ENCODE measurements at places on chromosomes 5 and 9. TPM values are rescaled to one million over a fixed set of nuclear protein-coding genes. Genes with fewer than 3 reads are reported as not detected.

AK8 gene
- total RNA-seq = 0.74 TPM

STPG3 gene
- 0.58 TPM for total RNA-seq

COL23A1 gene
- total RNA-seq = 27.4 TPM

CCNJL gene
- 6.5 TPM for total RNA-seq

IFNA13 gene
- not detected for total RNA-seq

IGFBPL1 gene
- total RNA-seq = not detected

- no peak for DNase-seq
Observed at GRCh38 chr9:12822111-12822510, 47.3 kb downstream of the LURAP1L start.

DNA sequence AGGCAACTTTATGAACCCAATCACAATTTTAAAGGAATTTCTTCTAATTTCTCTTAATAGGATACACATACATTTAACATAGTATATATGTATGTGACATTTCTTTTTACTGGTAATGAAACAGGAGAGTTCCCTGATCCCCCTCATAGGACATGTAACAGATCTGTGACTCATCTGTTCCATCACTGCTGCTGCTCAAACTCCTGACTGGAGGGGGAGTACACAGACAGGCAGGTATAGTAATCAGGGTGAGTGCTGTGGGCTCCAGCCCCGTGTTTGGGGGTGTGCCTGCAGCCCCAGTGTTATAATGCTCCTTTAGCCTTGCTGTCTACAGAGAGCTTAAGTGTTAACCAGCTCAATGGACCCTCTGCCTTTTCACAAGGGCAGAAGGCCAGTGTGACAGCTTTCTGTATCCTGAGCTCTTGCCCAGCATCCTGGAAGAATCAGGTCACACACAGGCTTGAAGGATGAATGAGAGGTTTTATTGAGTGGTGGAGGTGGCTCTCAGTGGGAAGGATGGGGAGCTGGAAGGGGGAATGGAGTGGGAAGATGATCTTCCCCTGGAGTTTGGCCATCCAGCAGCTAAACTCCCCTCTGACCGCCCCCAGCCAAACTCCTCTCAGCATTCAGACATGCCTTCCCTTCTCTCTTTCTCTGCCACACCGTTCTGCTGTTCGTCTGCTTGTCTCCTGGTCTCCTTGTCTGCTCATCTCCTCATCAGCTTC, 161.3 kb downstream of the ZNF608 start:
- no peak for DNase-seq

DNA sequence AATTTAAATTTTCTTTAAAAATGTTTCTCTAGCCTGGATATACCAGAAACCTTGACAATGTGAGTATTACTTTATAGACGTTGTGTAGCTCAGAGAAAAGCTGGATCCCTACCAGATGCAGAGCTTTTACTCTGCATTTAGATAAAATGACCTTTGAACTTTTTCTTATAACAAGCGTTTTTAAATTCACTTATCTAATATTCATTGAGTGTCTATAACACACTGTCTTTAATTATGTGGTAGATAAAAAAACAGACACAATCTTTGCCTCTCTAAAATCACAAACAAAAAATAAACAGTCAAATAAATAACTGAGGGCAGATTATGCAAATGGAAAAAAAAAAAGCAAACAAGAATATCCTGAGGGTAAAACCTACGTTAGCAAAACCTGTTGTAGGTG, 773.6 kb downstream of the CDH12 start:
- no peak for DNase-seq

DNA sequence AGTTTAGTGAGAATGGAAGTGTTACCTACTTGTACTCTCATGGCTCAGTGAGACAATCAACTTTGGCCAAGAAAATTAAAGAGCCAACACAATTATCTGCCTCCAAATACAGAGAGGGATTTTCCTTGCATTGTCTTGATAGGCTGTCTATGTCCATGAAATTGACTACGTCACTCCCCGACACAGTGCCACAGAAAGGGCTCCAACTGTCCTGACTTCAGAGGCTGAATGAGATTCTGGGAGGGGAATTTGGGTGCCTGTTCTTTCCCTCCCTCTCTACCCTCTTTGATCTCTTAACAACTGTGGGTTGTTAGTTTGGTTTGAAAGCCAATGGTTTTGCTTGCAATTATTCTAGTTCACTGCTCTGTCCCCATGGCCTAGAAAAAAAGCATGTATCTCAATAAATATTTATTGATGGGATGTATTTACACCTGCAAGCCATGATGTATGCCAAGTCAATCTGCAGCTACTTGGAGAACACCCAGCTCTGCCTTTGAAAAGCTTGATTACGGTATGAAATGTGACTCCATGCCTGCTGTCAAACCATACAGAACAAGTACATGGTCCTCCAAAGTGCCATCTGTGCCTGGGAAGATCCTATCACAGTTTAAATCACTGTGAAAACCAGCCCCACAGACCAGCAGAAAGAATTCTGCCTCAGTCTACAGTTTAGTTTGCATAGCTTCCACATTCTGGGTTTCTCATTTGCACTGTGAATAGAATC, 37.3 kb downstream of the CAPSL start:
- no peak for DNase-seq

DNA sequence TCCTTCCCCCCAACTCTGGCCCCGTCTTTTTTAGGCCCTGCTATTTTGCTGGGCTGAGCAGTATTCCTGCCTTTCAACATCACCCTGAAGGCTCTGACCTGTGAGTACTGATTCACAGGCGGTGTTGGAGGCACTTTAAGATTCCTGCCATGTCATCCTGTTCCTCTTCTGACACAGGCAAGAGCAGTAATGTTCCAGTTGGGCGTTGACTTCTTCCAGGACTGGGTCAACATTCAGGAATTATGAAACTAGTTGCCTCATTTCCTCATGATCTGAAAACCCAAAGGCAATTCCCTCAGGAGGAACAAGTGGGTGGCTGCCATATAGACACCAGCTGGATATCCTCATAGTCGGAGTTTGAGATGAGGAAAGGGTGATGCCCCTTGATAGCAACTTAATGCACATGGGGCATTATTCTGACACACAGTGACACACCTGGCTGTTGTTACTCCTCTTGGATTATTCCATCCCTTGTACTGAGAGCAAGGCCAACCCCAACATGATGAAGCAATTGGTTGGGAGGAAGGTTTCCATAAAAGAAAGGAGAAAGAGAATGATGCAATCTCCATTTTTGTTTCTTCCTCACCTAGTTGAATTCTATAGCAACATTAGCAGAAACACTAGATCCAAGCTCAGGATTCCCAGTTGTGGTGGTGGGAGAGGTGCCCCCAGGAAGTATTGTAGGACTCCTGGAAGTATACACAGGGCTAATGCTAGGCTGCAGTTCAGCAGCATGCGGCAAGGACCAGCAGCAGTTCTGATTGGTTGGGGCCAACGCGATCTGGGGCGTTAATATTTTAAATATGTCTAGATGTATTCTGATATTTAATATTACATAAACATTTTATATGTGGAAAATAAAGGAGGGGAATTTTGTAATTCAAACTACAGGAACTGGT, 19.6 kb upstream of the GLRX start:
- DNase-seq = no peak

- DNase-seq = no peak
Observed at GRCh38 chr5:27026801-27027200, 11.6 kb downstream of the CDH9 start.

- no peak for DNase-seq
Observed at GRCh38 chr5:8908055-8908683, 637.7 kb downstream of the SEMA5A start.

- no peak for DNase-seq
Observed at GRCh38 chr9:137325124-137325523, 23.1 kb upstream of the NRARP start.

DNA sequence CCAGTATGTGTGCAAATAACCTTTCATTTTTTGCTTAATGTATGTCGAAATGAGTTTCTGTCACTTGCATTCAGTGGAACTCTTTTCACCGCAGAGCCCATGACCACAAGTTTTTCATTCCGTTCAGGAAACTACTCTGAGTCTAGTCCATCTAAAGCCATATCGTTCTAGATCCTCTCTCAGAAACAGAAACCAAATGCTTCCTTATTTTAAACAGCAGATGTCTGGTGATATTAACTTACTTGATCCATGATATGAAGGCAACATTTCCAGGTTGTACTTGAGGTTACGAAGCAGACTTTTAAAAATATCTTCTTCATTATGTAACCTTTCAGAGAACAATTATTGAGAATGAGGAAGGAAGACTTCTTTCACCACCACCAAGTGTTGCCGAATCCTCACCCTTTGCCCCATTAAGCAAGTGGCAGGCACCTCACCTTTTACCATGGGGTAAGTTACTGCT, 72.4 kb upstream of the GNAQ start:
- DNase-seq = no peak

DNA sequence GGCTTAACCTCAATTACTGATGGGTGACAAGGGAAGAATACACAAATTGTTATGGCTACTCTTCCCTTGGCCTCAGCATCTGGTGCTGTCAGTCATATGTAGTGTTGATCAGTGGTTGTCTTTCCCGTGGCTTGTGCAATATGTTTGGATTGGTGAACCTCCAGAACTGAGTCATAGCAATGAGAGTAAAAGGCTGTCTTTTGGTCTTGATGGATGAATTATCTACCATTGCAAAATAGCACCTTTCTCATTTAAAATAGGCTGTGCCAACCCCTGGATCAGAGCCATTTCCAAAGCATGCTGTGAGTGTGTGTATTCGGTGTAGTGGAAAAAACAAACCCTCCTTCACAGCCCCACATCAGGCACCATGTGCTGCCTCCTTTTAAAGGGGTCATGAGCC, 14.6 kb upstream of the F2R start:
- no peak for DNase-seq

- DNase-seq = no peak
Observed at GRCh38 chr5:159262472-159262858, 625 bp upstream of the UBLCP1 start.

Data from left ventricle myocardium inferior (tissue), 1 donor.